ENCODE measurements at places on chromosomes 1 and 21.

DNA sequence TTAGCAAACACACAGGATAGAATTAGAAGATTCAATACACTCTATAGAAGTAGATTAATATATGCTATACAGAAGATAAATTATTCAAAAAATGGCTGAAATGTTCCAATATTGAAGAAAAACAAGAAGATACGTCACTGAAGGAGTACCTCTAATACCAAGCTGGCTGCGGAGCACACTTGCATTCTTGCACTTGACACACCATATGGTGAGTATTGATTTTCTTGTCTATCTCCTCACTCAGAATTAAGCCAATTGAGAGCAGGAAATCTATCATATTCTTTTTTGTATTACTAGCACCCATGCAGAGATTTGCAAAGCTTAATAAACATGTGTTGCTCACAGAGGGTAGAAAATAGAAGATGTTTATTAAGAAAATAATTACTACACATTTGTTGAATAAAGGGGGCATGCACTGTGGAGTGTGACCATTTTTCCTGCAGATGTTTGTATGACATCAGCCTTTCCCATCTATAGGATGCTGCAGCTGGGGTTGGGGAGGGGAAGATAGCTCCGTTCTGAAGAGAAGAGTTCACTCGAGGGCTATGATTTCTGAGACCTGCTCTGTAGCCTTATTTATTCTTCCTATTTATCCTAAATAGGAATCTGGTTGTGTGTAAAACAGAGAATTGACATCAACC, 318.1 kb downstream of the HHIPL2 start:
- DNase-seq, result no peak

- no peak for DNase-seq
Observed at GRCh38 chr1:150534002-150534401, 15.2 kb upstream of the ADAMTSL4 start.

DNA sequence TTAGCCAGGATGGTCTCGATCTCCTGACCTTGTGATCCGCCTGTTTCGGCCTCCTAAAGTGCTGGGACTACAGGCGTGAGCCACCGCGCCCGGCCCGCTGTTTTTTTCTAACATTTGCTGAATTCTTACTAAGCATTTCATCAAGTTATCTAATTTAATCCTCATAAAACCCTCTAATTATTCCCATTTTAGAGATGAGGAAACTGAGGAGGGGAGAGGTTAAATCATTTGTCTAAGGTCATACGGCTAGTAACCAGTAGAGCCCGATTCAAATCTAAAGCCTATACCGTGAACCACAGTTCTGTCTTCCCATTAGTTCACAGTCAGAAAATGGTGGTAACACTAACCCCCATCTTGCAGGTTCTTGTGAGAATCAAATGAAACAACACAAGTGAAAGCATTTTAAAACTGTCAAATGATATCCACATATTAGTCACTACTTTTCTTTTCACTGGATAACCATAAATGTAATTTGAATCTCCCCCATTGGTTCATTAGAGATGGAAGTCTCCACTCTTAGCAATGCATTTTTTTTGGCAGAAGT, 10.6 kb downstream of the HEYL start:
- no peak for DNase-seq

GRCh38 chr1:11150326-11150725, 38.8 kb upstream of the ANGPTL7 start:
- DNase-seq, result no peak

- no peak for DNase-seq
Observed at GRCh38 chr1:156144742-156145141, 8.6 kb upstream of the SEMA4A start.
